ENCODE measurements at places on chromosomes 1 and 21. TPM values are rescaled to one million over a fixed set of nuclear protein-coding genes. Genes with fewer than 3 reads are reported as not detected.
A peak's percentile ranks its signal among the peaks of the same experiment; 100 is the strongest.

DNA sequence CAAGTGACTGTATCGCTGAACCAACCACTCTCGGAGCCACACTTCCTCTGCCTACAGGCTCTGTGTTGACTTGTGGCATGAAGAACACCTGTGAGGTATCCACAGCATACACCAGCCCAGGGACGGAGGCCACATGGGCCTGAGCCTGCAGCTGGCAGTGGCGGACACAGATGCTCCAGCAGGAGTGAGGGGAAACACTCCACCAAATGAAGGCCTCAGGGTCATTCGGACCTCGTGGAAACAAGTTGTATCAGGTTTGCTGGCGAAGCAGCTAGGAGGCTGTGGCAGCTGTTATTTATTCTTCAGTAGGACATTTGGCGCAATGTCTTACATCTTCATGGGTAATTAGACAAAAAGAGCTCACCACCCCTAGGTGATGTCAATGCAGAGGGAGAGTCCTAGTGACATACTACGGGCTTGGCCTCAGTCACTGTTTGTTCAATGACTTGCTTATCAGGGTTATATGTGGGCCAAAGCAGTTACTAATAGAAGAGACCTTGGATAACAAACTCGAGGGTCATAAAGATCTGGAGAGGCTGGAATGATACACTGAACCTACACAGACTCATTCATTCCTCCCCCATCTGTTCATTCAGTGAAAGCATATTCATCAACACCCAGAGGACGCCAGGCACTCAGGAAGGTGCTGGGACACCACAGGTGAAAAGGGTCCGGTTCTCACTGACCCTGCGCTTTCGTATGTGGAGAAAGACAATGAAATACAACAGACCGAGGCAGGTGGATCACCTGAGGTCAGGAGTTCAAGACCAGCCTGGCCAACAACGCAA is 11.6 kb upstream of the ETS2 start:
- no peaks in the 10 kb centered on the region for H3K36me3 ChIP-seq
- DNase-seq = no peak
- no peak overlapping the region for H3K27ac ChIP-seq
- no peak overlapping the region for H3K4me3 ChIP-seq
- no peaks in the 10 kb centered on the region for H3K27me3 ChIP-seq
- H3K4me1 ChIP-seq = no peaks in the 10 kb centered on the region

DNA sequence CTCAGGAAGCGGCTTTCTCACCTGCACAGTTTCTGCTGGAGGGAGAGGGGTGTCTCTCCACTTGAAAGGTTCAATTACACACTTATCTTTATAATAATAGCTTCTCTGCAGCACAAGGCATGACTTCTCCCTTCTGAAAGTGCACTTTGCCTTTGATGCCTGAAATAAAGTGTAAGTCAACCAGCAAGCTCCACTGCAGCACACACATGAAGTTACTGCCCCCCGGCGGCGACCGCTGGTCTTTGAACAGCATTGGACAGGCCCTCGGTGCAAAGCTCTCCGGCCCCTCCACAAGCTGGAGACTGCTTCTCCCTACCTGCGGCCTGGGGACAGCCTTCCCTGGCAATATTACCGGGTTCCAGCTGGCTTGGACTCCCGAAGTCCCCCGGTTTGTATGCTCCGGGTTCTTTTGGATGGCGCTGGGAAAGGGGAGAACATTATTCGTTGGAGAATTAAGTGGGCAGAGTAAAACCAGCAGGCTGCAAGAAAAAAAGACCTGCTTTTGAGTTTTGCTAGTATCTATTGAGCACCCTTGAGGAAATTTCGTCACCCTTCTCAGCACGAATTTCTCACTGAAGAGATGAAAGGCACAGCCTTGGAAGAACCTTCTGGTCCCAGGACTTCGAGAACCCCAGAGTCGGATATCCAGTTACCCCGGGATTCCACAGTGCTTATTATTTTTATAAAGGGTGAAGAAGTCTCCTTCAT is 11.8 kb downstream of the RCAN1 start:
- H3K27me3 ChIP-seq = no peaks in the 10 kb centered on the region
- DNase-seq = peak; percentile 80
- H3K27ac ChIP-seq = no peak overlapping the region
- H3K4me1 ChIP-seq = peaks cover 6% of the 10 kb centered on the region
- H3K4me3 ChIP-seq = no peak overlapping the region
- H3K36me3 ChIP-seq = no peaks in the 10 kb centered on the region

SPEN gene
- total RNA-seq = 41.5 TPM

DNA sequence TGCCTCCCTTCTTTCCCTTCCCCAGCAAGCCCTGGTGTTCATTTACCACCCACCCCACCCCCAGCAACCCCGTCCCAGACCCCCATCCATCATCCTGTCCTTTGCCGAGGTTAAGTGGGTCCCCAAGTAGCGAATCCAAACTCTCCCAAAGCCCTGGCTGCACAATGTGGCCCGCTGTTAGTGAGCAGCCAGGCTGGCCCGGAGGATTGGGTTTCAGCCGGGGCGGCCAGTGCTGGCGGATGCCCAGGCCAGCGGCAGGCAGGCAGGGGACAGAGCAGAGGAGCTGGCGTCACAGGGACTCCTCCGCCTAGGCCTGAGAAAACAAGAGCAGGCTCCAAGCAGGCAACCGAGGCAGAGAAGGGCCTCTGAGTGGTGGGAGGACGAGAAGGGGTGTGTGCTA is 61.4 kb downstream of the EPHB2 start:
- no peaks in the 10 kb centered on the region for H3K4me1 ChIP-seq
- H3K36me3 ChIP-seq = no peaks in the 10 kb centered on the region
- no peak overlapping the region for H3K4me3 ChIP-seq

DNA sequence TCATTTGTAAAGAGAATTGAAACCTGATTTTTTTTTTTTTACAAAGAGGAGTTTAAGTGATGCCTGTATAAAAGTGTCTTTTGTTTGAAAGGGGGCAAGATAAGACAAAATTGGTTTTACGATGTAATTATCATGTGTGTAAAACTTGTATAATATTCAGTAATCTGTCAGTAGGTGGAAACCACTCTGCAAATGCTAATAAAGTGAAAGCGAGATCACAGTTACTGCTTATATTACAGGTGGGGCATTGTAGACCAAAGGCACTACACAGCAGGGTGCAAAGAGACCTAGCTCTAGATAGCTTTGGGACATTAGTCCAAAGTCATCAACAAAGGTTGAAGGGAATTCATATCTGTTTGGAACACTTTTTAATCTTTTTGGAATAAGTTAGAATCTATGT is 174.2 kb downstream of the LHX8 start:
- H3K36me3 ChIP-seq = no peaks in the 10 kb centered on the region
- no peak overlapping the region for H3K27ac ChIP-seq
- H3K4me3 ChIP-seq = no peak overlapping the region
- DNase-seq = no peak

DNA sequence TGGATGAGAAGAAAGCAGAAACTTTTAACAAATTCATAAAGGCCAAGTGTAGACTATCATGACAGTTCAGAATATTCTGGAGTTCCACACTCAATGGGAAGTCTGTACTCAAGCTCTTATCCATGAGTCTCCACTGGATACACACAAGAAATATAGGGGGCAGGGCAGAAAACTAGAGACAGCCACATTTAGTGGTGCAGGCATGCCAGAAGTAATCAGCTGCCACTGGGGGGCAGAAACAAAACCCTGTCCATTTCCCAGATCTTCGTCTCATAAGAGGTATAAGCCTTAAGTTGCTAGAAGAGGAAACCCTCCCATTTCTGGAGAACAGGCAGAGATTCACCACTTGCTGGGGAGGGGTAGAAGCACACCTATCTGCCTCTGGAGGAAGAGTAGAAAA is 166.8 kb upstream of the GALNT2 start:
- DNase-seq = no peak
- H3K27me3 ChIP-seq = no peaks in the 10 kb centered on the region
- H3K27ac ChIP-seq = no peak overlapping the region
- H3K4me3 ChIP-seq = no peak overlapping the region

DNA sequence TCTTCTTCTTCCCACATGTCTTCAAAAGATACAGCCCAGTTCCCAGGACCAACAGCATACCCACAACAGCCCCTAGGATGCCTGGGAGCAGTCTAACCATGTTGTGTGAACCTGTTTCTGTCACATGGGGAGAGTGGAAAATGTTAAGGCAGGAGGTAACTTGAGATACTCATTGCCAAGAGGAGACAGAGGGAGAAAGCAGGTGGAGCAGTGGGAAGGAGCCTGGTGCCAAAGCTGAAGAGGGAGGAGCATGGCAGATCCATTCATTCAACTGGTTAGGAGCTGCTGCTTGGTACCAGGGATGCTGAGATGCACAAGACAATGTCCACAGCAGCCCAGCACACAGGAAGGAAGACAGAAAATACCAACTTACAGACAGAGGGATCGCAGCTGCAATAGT is 149.8 kb upstream of the ETV3 start:
- H3K36me3 ChIP-seq = no peaks in the 10 kb centered on the region
- no peak overlapping the region for H3K4me3 ChIP-seq
- no peak for DNase-seq
- H3K27me3 ChIP-seq = no peaks in the 10 kb centered on the region

DNA sequence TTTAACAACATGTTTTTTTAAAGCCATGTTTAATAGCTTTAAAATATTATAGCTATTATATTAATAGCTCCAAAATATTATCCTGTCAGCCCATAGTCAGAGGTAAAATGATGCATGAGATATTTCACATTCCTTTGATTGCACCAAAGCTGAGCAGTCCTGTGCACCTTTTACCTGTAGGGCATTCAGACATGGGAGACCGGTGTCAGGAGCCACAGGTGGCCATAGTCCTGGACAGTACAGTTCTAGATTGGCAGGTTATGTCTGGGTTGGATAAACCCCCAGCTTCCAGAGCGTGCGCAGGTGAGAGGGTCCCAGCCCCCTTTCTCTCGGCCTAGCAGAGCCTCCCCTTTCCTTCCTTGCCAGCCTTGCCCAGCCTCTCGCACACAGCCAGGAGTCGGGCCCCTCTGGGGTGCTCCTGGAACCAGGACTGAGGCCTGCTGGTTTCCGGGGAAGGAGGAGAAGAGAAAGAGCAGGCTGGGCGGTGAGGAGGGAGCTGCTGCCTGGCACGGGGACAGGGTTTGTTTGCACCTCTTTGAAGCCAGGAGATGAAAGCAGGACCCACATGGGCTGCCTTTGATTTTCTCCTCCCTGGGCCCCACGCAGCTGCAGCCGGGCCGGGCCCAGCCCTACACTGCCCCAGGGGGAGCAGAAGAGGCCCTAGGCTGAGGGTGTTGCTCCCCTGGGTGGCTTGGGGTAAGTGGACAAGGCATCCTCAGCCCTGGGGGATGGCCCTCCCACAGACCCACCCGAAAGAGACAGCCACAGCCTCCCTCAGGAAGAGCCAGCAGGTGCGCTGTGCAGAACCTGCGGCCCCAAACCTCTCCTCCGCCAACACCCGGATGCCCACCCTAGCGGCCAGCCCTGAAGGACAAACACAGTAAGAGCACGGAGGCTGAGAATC is 75.2 kb upstream of the TARDBP start:
- H3K4me3 ChIP-seq = no peak overlapping the region
- peaks cover 8% of the 10 kb centered on the region for H3K4me1 ChIP-seq
- no peak for DNase-seq
- no peaks in the 10 kb centered on the region for H3K36me3 ChIP-seq
- no peak overlapping the region for H3K27ac ChIP-seq
- H3K27me3 ChIP-seq = peaks cover 9% of the 10 kb centered on the region

GRCh38 chr1:88740784-88741183 is 56.7 kb downstream of the PKN2 start:
- H3K4me3 ChIP-seq = no peak overlapping the region
- no peak overlapping the region for H3K27ac ChIP-seq
- H3K27me3 ChIP-seq = no peaks in the 10 kb centered on the region
- H3K36me3 ChIP-seq = peaks cover 16% of the 10 kb centered on the region
- H3K4me1 ChIP-seq = peaks cover 6% of the 10 kb centered on the region
- DNase-seq = no peak

- H3K27me3 ChIP-seq = no peaks in the 10 kb centered on the region
- DNase-seq = no peak
- H3K27ac ChIP-seq = no peak overlapping the region
- H3K36me3 ChIP-seq = peaks cover 7% of the 10 kb centered on the region
- H3K4me3 ChIP-seq = no peak overlapping the region
Observed at GRCh38 chr1:24385160-24385940, 28.2 kb downstream of the STPG1 start.

GRCh38 chr1:54989473-54989872 is 9.0 kb downstream of the TMEM61 start:
- no peak for DNase-seq
- H3K36me3 ChIP-seq = no peaks in the 10 kb centered on the region
- H3K4me1 ChIP-seq = no peaks in the 10 kb centered on the region
- H3K27ac ChIP-seq = no peak overlapping the region

DNA sequence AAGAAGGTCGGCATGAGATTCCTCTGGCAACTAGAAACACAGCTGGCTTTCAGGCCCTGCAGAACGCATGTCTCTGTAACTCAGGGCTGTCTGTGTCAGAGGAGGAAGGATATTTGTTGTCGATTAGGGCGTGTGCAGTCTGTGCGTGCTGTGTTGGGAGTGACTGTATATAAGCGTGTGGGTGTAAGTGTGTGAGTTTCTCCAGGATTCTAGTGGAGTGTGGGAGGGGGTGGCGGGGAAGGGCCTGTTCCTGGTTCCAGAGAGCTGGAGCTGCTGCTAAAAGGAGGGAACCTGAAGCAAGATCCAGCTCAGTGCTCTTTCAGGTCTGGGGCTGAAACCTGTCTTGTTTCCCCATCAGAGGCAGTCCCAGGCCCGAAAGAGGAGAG is 74.3 kb downstream of the SLC16A1 start:
- DNase-seq = no peak
- no peaks in the 10 kb centered on the region for H3K27me3 ChIP-seq
- no peaks in the 10 kb centered on the region for H3K4me1 ChIP-seq
- H3K27ac ChIP-seq = peak overlapping the region; percentile 62
- no peaks in the 10 kb centered on the region for H3K36me3 ChIP-seq

- no peak for DNase-seq
- no peak overlapping the region for H3K27ac ChIP-seq
- H3K4me3 ChIP-seq = no peak overlapping the region
Observed at GRCh38 chr1:108016451-108016920, 51.5 kb upstream of the VAV3 start.

GRCh38 chr1:90387805-90388204 is 329.3 kb downstream of the BARHL2 start:
- no peak overlapping the region for H3K4me3 ChIP-seq
- H3K27me3 ChIP-seq = no peaks in the 10 kb centered on the region
- no peak for DNase-seq
- H3K27ac ChIP-seq = no peak overlapping the region
- no peaks in the 10 kb centered on the region for H3K4me1 ChIP-seq
- no peaks in the 10 kb centered on the region for H3K36me3 ChIP-seq

KRTAP13-2 gene
- total RNA-seq = not detected

DNA sequence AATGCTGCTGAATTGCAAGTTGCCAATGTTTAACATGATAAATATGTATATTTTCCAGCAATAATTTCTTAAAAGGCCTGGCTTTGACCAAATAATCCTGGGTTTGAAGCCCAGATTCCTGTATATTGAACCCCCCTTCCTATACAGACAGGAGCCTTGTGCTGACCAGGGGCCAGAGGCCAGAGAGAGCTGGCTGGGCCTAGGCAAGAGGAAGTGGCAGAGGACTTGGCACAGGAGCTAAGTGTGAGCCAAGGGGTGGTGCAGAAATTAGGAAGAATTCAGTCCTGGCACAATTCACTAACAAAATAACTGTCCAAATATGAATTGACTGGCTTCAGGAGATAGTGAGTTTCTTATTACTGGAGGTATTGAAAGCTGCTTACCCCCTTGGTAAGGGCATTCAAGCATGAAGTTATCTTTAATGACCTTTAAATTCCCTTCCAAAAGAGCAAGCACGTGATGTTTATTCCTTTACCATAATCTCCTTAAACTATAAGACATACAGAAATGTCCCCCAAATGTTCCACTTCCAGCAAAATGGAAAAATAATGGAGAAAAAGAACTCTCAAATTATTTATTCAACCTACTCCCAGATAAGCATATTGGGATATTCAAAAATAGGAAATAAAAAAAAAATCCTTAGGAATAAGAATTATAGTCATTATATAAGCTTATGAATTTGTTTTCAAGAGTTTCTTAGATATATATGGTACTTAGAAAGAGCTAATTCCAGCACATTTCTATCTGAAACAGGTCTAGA is 26.6 kb downstream of the NIBAN1 start:
- H3K36me3 ChIP-seq = no peaks in the 10 kb centered on the region
- H3K27ac ChIP-seq = no peak overlapping the region
- H3K27me3 ChIP-seq = no peaks in the 10 kb centered on the region
- no peak for DNase-seq

Measured in heart left ventricle (tissue), 16 donors.